ENCODE measurements at places on chromosomes 7 and 10.

- no peak for DNase-seq
Observed at GRCh38 chr7:16356301-16356958, 64.9 kb downstream of the CRPPA start.

- DNase-seq = no peak
Observed at GRCh38 chr10:126349101-126349500, 39.2 kb downstream of the ADAM12 start.

DNA sequence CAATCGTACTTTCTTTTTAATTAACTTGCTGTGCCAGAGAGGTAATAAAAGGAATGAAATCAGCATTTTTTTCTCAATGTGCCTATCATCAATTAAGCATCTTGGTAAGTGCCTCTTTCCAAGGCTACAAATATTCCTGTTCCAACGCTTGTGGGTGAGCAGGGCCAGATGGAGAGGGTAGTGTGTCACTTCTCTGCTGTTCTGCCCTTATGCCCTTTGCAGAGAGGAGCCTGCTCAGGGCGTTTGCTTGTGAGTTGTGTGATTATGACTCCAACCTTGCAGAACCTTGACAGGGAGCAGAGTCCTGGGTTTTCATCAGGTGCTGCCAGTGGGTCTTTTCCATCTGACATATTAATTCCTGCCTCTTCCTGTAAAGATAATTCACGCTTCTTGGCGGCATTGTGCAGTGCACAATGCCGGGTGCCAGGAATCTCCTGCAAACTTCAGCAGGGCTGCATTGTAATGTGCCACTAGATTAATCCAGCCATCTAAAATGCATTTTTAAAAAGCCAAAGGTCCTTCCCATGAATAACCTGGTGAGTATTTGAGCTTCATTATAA is 234.4 kb downstream of the ARHGAP12 start:
- no peak for DNase-seq

- no peak for DNase-seq
Observed at GRCh38 chr7:129469930-129470329, 32.4 kb upstream of the SMKR1 start.

DNA sequence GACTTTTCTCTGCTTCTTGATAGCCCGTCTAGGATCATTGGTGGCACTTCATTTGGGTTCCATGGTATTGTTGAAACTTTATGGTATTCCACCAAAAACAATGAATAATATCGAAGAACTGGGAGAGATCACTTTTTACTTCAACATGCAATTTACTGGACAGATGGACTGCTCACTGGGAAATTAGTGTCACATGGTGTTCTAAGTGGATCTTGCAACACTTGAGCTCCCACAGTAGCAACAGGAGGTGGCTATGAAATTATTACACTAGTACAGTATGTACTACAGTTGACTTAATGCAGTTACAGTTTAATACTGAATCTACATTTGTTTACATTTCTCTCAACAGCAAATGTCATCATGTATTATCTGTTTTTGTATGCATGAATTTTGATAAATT is 997.3 kb downstream of the REEP3 start:
- DNase-seq = no peak

GRCh38 chr7:98423043-98423442 is 22.2 kb upstream of the BAIAP2L1 start:
- no peak for DNase-seq

DNA sequence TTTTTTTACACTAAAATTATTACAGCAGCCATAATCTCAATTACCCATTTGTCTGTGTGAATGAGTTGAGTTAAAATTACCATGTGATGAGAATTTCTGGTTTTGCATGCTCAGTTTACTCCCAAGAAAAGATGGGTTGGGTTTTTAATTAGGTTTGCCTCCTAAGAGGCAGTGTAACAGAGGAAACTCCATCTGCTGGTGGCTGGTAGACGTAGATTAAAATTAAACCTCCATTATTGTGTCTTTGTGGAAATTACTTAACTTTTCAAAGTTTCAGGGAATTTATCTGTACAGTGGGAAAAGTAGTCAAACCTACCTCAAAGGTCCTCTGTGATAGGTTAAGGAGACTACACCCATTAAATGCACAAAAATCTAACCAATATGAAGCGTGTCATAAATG is 954.2 kb downstream of the PCDH15 start:
- no peak for DNase-seq

GRCh38 chr7:135159359-135160085 is 11.0 kb downstream of the CYREN start:
- DNase-seq = no peak

- DNase-seq = no peak
Observed at GRCh38 chr10:91974960-91975359, 51.4 kb downstream of the BTAF1 start.

GRCh38 chr10:28479927-28480627 is 52.8 kb upstream of the WAC start:
- no peak for DNase-seq

DNA sequence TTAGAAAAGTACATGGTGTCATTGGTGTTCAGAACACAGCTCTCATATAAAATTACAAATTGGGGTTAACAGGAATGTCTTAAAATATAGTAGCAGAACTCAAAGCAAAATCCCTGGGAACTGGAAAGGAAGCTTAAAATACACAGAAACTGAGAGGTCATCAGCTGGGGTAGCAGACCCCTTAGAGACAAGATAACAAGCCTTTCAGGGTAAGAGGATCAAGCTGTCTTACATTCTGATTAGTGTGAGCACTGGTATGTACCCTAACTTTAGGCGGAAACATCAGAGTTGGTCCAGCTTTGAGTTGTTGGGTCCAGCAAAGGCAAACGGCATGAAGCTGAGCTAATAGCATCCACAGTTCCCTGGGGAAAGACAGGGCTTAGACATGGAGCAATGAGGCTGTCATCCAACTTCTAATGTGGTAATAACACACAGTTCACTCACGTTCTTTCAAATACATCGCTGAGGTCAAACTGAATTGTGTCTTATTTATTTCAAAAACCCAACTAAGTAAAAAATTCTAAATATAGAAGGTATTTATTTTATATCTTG is 32.6 kb downstream of the ARHGAP21 start:
- DNase-seq = peak; percentile 52

- no peak for DNase-seq
Observed at GRCh38 chr7:65411249-65411648, 37.6 kb downstream of the ZNF92 start.

DNA sequence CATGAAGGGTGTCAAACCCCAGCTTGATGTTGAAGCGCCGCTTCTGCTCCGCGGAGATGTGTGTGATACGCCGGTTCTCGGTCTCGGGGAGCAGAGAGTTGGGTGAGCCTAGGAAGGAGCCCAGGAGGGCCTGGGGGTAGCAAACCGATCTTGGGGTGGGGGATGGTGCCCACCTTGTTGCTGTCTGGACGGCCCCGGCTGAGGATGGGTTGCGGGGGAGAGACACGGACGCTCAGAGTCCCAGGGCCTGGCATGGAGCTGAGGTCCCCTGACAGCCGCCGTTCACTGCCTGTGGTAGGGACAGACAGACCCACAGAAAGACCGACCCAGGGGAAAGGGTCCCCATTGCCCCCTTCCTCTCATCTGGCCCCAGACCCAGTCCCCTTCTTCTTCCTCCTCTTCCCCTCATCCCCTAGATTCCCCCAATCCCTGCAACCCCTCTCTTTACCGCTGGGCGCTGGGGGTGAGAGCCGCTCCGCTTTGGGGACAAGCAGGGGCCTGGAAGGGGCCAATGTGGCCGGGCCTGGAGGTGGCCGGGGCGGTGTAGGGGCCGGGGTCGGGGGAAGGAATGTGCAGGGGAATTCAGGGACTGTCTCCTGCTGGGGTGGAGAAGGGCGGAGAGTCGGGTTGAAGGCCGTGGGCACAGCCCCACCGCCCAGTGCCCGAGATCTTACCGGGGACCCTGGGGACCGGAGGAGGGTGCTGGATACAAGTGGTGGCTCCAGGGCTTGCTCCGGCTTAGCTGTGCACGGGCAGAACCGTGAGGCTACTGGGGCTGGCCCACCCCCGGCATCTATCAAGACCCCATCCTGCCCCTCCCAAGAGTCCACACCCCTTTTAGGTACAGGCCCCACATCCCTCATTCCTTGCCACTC is 18.0 kb upstream of the TBL2 start:
- DNase-seq = no peak

DNA sequence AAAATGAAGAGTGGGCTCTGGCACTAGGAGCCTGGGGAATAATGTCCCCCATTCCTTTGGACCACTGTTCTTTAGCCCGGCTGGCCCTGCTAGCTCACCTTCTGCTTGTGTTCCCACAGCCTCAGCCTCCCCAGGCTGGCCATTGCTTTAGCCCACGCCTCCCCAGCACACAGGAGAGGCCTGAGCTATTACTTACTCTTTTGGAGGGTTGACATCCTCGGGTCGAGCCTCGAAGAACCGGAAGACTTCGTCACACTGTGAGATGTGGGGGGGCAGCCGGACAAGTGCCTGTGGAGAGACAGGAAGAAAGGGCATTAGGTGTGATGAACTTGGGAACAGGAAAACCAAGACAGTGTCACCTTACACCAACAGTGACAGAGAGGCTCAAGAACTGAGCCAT is 131.3 kb downstream of the SH3PXD2A start:
- DNase-seq = no peak

- DNase-seq = no peak
Observed at GRCh38 chr7:24521917-24522623, 51.2 kb upstream of the PALS2 start.

GRCh38 chr7:105060923-105061322 is 46.9 kb downstream of the KMT2E start:
- no peak for DNase-seq

GRCh38 chr10:17756557-17757217 is 4.7 kb downstream of the TMEM236 start:
- no peak for DNase-seq

DNA sequence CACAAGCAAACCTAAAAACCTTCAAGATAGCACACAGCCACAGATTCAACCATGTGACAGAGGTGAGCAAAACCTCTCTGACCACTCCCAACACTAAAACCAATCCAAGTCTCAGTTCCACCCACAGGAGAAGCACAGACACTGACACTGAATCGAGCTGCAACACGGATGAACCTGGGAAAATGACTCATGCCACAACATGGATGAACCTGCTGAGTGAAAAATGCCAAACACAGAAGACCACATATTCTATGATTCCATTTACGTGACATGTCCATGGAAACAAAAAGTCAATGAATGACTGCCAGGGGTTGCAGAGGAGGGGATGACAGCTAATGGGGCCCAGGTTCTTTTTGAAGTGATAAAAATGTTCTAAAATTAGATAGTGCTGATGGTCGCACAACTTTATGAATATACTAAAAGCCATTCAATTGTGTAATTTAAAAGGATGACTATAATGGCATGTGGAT is 22.0 kb downstream of the CYTH3 start:
- no peak for DNase-seq

GRCh38 chr7:31023877-31024276 is 28.2 kb upstream of the ADCYAP1R1 start:
- DNase-seq = no peak

DNA sequence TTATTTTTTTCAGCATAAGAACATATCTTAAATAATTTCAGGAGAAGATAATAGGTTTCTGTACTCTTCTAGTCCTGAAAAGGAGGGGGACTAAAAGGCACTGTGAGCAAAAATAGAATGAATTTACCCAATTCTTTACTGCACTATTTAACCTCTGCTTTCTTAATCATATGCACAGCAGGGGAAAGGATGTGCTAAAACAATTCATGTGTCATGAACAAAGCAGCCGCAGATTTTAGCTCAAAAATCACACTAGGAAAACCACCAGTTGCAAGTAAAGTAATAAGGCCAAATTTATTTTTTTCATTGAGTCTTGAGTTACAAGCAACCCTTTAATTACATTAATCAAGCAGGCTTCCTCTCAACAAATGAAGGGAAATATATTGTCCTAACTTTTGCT is 80.1 kb downstream of the CABCOCO1 start:
- DNase-seq = no peak

- no peak for DNase-seq
Observed at GRCh38 chr10:12406764-12407400, 57.5 kb downstream of the CAMK1D start.

GRCh38 chr10:62093863-62094291 is 174.8 kb downstream of the RTKN2 start:
- no peak for DNase-seq

DNA sequence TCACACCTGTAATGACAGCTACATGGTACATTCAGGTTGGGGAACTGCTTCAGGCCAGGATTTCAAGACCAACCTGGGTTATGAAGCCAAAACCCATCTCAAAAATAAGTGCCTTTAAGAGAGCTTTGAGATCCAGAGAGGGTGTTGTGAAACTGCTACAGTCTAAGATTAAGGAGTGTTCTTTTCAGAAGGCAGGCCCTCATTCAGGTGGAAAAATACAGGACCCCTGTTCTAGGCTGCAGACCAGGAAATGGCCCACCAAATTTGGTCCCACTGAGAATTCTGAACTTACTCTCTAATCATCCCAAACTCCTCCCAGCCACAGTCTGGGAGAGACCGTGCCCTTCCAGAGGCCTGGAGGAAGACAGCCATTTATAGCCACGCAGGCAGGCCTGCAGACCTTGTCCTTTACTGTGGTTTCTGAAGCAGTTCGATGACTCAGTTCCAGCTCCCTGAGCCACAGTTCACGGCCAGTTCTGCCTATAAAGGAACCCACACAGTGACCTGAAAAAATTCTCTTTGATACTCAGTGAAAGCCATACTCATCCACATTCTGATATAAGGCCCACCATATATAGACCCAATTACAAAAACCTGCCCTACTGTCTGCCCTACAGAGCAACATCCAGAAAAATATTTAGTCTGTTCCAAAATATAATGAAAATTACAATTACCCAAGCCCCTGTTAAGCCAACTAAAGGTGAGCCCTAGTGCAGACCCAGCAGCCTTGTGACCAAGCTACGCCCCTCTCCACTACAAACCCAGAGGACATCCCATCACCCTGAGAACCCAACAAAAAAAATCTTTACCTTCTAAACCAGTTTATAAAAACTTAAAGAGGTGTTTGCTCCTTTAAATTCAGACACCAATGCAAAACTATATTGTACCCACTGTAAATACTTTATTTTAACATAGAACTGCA is 21.2 kb downstream of the ZNF680 start:
- DNase-seq = no peak

- DNase-seq = no peak
Observed at GRCh38 chr7:120856621-120857352, 1.2 kb downstream of the TSPAN12 start.

DNA sequence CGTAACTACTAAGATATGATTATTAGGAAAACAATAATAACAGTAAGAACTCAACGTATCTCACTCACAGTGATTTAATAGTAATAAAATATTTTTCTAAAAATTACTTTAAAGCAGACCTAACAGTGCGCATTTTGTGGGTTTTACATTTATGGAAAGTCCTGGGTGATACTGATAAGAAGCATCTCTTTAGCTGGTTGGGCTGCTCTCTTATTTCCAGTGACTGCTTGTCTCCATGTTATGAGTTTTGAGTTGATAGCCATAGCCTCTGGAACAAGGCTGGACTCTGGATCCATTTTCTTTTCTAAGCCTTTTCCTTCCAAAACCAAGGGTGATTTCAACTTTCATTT is 29.5 kb upstream of the INHBA start:
- DNase-seq = no peak

- no peak for DNase-seq
Observed at GRCh38 chr10:71084061-71084817, 128.1 kb upstream of the UNC5B start.

DNA sequence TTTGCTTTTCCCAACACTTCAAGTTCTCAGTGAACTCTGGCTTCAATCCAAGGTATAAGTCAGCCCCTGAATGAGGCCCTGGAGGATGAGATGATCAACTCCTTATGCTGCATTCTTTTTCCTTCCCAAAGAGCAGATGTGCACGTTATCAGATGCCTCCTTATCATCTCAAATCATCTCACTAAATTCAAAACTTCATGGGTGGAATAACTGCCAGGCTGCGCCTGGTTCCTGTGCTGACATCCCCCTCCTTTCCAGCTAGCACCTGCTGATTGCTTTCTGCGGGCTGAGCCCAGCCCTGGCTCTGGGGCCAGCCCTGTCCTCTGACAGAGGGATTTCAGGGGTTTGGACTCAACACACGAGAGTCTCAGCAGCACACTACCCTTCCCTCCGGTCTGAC is 44.9 kb downstream of the TLL2 start:
- no peak for DNase-seq
